ENCODE measurements at places on chromosomes 1 and 21.

- DNase-seq = no peak
These were observed at the start of gene BNIPL for GRCh38 chr1:151036356-151036755. TSS of gene BNIPL (plus strand) at chr1:151036586. CDS start at chr1:151036726, 140 bp downstream.

DNA sequence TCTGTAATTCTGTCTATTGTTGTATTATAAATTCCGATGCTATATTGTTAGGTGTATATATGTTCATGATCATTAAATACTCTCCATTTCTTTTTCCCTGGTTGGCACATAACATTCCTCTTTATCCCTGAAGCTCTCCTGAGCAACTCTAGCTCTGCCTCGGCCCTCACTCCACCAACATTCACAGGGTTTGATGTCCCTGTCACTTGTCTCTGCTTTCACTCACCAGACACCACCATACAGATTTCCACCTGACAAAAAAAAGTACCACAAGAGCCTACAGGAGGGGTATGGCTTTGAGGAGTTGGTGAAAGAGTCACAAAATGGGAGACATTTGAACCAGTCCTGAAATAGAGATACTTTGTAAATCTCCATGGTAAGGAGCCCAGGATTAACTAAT, 8.8 kb upstream of the TSPEAR start:
- no peak for DNase-seq

DNA sequence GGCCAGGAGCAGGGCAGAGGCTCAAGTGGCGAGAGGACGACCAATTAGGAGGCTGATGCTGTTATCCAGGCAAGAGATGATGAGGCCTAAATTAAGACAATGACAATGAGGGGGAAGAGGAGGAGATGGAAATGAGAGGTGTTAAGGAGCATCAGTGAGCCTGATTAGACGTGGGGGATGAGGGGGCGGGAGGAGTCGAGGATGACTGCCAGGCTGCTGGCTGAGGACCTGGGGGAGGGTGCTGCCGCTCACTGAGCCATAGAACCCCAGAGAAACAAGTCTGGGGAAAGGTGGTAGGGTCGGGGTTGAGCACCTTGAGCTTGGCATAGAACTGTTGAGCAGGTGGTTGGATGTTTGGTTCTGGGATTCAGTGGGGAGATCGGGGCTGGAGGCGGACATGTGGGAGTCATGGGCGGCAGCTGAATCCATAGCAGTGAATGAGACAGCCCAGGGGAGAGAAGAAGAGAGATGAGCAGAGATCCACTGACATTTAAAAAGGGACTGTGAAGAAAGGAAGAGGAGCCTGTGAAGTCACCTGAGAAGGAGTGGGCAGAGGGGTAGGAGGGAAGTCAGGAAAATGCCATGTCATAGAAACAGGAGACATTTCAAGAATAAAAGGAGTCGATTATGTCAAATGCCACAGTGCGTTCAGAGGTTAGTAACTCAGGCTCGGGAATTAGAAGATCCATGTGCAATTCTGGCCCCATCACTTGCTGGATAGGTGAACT, 28.5 kb downstream of the DLGAP3 start:
- no peak for DNase-seq

GRCh38 chr1:208044589-208045462, 133.9 kb upstream of the CD34 start:
- no peak for DNase-seq

DNA sequence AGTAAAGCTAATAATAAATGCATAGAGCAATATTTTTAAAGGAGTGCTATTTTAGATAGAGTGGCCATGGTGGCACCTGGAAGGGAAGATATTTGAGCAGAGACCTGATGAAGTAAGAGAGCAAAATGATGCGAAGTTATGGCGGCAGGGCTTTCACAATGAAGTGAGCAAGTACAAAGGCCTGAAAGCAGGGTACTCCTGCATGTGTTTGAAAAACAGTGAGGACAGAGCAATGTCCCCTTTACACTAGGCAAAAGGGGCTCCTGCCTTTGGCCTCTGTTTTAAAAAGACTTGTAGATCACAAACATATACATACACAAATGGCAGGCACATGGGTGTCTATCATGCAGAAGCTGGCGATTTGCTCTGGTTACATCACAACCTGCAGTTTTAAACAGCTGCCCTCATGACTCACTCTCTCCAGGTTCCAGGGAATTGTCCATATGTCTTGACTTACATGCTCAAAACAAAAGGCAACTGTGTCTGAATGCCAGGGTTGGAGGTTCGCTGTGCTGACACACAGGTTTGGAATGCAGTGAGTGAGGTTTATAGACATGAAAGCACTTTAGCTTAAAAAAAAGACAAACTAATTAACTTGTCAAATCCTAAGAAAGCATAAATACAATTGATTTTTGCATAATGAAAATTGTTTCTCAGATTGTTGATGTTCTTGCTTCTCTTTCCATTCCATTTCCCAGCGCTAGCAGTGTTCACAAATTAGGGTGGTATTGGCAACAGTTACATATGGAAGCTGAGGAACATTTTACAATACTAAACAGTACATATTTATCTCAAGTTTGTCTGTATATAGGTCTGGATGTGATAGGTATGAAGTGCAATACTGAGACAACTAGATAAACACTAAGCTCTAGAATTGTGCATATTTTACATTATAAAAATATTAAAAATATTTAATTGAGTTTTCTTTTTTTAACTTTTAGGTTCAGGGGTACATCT, 313.9 kb downstream of the BARHL2 start:
- DNase-seq = no peak

- no peak for DNase-seq
These were observed 67.3 kb downstream of the VCAM1 start for GRCh38 chr1:100786870-100787269.

- DNase-seq = no peak
These were observed 317.2 kb upstream of the DEPDC1 start for GRCh38 chr1:68814067-68814466.

DNA sequence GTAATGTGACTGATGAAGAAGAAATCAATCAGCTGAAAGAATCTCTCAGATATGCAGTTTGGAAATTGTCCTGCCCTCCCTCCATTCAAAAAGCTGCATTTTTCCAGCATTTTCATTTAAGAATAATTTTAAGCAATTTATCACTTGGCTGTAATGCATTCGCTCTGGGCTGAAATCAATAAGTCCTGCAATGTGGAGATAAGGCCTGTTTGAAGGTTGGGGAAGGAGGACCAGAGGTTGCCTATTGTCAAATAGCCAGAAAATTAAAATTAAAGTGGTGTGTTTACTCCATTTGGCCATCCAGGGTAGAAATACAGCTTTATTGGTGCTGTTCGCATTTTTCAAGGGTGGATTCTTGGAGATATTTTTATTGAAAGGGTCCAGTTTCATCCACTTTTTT, 187.6 kb upstream of the NFIA start:
- DNase-seq = no peak

GRCh38 chr21:16587681-16588375, 858.0 kb downstream of the USP25 start:
- DNase-seq = peak; percentile 3

DNA sequence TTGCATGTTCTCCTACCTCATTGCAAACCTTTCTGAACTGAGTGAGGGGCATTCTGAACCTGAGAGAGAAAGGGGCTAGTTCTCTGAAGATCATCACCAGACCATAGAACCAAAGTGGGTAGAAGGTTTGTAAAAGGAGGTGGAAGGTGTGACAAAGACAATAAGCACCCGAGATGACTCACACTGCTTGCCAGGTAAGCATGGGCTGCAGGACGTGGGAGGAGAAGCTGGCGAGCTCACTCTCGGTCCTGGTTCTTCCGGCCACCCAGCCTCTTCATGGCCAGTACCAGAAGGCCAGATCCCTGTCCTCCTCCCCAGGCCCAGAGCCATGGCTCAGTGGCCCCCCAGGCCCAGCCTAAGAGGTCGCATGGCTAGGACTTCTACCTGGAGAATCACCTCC, 128.3 kb downstream of the TMEM53 start:
- DNase-seq = no peak

- DNase-seq = no peak
These were observed 7.9 kb upstream of the ERO1B start for GRCh38 chr1:236289492-236290131.

GRCh38 chr1:75174031-75174760, 40.0 kb downstream of the LHX8 start:
- DNase-seq = no peak

DNA sequence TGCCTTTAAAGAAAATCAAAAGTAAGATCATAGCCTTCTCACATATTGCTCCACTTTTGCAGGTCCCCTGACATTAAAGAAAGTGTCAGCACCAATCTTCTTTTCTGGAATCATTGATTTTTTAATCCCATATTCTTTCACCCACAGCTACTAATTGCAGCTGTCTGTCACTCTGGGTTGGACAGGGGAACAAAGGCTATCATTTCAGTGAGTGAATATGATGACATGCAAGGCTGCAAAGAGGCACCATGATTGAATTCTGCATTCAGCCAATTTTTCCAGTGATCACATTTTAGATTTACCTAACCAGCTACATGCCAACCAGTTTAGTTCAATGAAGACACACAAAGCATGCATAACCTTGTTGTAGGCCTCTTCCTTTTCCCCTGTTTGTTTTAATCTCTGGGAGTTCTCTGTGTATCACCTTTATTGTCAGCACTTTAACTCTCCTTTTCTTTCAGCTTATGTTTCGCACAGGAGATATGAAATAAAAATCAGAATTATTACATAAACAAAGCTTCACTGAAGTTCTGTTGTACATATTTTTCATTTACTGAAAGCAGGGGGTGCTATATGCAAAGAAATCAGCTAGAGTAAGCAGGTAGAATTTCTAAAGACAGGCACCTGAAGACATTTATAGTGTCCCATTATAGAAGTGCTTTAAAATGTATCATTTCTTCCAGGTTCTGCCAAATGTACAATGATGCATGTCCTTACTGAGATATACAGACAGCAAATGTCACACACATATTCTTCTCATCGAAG, 584.8 kb downstream of the PLA2G4A start:
- no peak for DNase-seq

DNA sequence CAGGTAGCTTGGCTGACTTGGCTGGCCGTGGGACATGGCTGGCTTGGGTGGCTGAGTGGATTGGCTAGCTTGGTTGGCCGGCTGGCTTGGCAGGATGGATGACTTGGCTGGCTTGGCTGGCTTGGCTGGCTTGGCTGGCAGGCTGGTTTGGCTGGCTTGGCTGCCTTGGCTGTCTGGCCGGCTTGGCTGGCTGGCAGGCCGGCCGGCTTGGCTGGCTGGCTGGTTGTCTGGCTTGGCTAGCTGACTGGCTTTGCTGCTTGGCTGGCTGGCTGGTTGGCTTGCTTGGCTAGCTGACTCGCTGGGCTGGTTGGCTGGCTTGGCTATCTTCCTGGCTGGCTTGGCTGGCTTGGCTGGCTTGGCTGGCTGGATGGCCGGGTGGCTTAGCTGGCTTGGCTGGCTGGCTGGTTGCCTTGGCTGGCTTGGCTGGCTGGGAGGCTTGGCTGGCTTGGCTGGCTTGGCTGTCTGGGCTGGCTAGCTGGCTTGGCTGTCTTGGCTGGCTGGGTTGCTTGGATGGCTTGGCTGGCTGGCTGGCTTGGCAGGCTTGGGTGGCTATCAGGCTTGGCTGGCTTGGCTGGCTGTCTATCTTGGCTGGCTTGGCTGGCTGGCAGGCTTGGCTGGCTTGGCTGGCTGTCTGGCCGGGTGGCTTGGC, 129.7 kb upstream of the FAM72C start:
- no peak for DNase-seq

GRCh38 chr1:113784104-113784779, 25.0 kb upstream of the PHTF1 start:
- peak; percentile 31 for DNase-seq

DNA sequence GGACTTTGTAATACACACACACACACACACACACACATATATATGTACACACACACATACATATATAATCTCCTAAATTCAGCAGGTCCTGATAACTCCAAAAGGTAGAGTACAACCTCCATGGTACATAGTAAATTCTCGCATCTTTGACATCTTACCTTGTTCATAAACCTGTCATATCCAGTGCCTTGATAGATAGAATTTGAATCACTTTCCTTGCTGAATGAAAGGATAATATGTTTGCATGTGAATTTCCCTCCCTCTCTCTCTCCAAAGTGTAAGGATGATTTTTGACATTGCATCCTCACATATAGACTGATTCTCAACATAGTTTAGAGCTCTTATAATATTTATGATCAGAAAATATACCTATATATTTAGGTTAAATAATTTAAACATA, 567.1 kb upstream of the ADGRL2 start:
- DNase-seq = no peak

- no peak for DNase-seq
These were observed 168.0 kb upstream of the RAB4A start for GRCh38 chr1:229102741-229103391.

DNA sequence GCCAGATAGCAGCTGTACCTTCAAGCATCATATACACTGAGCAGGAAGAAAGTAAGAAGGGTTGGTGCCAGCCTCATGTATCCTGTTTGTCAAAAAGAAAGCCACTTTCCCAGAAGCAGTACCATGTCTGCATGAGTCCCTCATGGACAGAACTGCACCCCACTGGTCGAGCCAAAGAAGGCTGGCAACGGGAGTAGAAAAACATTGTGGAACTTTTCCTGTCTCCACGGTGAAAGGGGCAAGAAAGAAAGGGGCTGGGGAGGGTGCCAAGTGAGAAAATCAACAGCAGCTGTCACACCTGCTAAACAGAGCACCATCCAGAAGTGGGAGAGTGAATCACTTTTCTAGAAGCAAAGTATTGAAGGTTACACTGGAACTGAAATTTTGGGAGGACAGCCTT, 621.7 kb downstream of the LMO4 start:
- no peak for DNase-seq

DNA sequence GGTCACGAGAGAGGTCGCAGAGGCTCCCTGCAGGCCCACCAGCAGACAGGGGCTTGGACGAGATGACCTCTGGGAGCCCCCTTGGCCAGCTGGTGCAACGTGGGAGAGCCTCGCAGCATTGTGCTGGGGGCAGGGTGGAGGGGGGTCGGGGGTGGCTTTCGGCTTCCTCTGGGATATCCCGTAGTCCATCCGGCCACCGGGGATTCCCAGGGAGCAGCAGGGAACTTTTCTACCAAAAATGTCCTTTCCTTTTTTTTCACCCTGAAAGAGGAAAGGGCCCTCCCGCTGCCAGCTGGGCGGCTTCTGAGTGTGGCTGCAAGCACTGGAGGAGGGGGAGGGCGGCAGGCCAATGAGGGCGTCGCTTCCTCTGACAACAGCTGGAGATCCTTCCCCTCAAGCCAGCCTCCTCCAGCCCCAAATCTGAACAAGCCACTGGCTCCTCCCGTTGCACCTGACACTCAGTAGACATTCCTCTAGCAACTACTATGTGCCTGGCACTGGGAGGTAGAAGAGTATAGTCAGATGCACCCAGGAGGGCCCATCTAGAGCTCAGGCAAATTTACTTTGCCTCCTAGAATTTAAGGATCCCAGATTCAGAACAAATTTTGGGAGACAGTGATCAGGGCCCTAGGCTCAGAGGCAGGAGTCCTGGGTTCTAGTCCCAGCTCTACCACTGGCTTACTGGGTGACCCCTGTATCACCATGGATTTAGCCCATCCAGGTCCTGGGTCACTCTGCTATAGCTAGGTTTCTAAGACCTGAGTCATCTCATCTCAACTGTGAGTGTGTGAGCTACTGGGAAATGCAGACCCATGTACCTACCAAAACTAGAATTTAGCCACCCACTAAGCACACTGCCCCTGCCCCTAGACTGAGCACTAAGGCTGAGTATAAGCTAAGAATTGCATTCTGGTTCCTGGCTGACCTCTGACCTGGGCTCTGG, 2.7 kb downstream of the MOB3C start:
- peak; percentile 85 for DNase-seq
